Cardiac muscle cell (in vitro differentiated cells and primary cell): ENCODE measurements at places on chromosomes 3 and 15. TPM values are rescaled to one million over a fixed set of nuclear protein-coding genes. Genes with fewer than 3 reads are reported as not detected.

- no peak for DNase-seq
These were observed 19.5 kb downstream of the MRAS start for GRCh38 chr3:138367911-138368310.

Gene CCDC13
- total RNA-seq, result 1.5 and 3.3 TPM in 2 replicates

Gene CLEC3B
- total RNA-seq, result 1.3 TPM in 1 of 2 replicates, not detected in the other

Gene CCR4
- not detected in 2 replicates for total RNA-seq

Gene DPPA2
- total RNA-seq, result not detected in 2 replicates

Gene LYZL4
- 4.3 and 5.4 TPM in 2 replicates for total RNA-seq

Gene P2RY14
- 0.12 and 0.56 TPM in 2 replicates for total RNA-seq
